Mesothelial cell of epicardium (in vitro differentiated cells): ENCODE measurements at places on chromosomes 3 and 15.

GRCh38 chr15:48823706-48824105, 12.8 kb upstream of the CEP152 start:
- DNase-seq, result no peak

- no peak for DNase-seq
Observed at GRCh38 chr15:87492321-87492720, 764.2 kb downstream of the NTRK3 start.

GRCh38 chr3:78497021-78497420, 1270.8 kb downstream of the ROBO1 start:
- DNase-seq, result no peak

GRCh38 chr3:185530856-185531255, 21.5 kb downstream of the LIPH start:
- DNase-seq, result no peak

DNA sequence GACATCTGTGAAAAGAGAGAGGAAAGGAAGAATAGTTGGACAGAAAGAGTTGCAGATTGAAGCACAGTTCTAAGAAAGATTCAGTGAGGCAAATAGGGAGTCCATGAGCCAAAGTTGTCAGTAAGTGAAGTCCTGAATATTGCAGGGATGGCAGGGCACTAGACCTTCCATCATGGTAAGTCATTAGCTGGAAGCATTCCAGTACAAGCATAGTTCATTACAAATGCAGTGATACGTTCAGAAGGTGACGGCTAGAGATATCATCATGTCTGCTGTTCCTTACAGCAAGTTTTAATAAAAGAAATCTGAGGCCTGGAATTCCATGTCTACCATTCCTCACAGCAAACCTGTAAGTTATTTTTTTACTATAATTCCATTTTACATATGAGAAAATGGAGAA, 720.1 kb downstream of the GBE1 start:
- no peak for DNase-seq

GRCh38 chr3:114809668-114810413, 337.2 kb downstream of the ZBTB20 start:
- no peak for DNase-seq

DNA sequence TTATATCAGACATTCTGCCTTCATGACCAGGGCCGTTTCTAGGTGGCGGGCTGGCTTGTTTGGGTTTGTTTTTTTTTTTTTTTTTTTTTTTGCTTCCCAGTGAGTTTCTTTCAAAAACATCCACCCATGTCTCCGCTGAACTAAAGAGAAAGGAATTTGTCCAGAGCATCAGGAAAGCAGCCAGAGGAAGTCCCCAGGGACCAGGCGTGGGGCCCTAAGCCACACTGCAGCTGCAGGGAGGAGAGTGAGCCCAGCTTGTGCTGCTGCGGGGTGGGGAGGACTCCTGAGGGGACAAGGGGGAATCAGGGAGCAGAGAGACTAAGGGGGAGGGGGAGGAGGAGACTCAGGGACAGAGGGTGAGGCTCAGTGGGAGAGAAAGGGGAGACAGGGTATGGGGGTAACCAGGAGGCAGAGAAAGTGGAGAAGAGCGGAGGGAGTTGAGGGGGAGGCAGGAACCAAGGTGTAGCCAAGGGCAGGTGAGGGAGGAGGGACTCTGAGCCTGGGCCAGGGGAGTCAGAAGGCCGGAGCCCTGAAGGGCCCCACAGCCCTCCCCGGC, 49.5 kb downstream of the CYP11A1 start:
- DNase-seq, result no peak

DNA sequence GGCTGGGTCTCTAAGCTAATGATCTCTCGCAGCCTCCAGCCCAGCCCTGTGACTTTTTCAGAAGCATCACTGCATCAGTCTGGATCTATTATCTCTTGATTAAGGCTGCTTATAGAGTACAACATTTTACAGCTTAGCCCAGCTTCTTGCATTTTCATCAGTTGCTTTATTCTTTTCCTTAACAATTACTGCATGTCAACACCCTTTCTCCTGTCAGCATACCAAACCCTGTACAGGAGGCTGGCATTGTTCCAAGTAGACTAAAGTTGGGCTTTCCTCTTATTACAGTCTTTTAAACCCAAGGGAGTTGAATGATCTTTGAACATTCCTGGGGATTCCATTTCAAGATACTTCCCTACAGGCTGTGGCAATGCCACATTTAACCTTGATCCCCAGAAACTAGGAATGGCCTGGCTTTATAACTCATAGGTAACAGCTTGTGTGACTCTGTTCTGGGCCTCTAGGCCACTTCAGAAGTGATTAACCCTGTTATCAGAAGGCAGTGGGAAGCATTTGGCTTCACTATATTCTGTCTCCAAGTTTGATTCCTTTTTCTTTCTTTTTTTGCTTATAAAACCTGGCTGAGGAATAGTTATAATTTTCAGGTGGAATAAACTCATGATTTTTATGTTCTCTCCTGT, 182.9 kb downstream of the KCNMB2 start:
- DNase-seq, result no peak

DNA sequence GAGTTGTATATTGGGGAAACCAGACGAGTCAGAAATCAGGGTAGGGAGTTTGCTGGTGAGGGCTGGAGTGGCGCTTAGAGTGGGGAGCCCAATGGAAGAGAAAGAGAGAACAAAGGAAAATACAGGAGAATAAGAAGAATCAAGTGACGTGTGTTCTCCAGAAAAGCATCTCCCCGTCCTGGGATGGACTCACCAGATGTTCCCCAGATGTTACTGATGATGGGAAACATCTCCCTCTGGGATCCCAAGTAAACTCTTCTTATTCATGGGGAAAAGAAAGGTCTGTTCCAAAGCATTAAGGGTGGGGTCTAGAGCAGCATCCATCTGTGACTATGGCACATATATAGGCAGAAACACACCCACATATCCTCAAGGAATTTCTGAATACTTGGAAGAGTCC, 3.0 kb upstream of the CSRNP1 start:
- no peak for DNase-seq

DNA sequence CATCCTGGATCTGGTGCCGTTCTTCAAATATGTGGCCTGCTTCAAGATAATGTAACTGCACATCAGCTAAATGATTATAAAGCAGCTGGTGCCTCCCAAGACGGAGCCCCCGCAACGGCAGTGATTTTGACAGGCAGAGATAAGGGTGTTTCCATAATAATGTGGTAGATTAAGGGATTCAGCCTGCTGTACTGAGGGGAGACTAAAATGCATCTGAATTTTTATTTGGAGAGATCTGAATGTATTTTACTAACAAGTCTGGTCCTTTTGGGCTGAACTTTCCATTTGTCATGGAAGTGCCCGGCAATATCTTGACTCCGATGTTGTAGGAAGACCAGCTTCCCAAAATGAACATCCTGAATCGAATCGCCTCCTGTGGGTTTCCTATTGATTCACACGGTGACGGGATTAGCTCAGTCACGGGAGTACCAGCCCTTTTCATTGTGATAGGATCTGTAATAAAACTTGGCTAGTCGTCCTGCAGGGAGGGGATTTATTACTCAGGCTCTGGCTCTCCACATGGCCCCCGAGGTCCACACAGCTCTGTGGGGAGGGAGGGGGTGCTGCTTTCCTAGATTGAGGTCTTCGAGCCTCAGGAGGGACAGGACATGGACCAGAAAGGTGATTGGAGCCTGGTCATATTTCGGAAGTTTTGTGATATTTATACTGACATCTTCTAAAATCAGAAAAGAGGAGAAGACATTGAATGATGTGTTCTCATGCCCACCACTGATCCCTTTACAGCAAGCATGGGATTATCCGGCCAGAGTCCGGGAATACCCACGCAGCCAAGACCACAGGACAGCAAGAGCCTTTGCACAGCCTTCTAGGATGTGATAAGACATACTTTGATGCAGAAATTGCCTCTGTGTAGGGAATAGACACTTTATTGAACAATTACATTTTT, 2.5 kb upstream of the PCSK6 start:
- DNase-seq, result no peak

- DNase-seq, result no peak
Observed at GRCh38 chr3:122295266-122296062, 29.6 kb upstream of the CSTA start.
